ENCODE measurements at places on chromosomes 6 and 20. TPM values are rescaled to one million over a fixed set of nuclear protein-coding genes. Genes with fewer than 3 reads are reported as not detected.
A peak's percentile ranks its signal among the peaks of the same experiment; 100 is the strongest.

DNA sequence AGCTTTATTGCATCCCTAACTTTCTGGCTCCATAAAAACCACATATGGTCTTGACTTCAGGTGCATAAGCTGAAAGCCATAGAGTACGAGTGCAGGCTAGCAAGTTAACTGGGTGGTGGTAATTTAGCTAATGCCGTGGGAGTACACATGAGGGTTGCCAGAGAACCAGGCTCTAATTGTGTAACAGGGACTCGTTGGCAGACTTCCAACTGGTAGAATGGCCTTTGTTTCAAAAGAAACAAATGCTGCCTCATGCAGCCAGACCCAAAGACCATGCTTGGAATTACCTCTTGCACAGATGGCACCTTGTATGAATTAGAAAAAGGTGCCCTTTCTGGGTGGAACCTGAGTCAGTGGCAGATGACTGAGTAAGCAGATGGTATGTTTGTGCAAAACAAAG lies 73.2 kb downstream of the LY86 start:
- H3K4me1 ChIP-seq = peaks cover 7% of the 10 kb centered on the region
- DNase-seq = no peak
- H3K27ac ChIP-seq = no peak overlapping the region
- no peaks in the 10 kb centered on the region for H3K36me3 ChIP-seq
- H3K4me3 ChIP-seq = no peak overlapping the region
- H3K27me3 ChIP-seq = peaks cover 40% of the 10 kb centered on the region

GRCh38 chr6:43310624-43311023 lies 2.0 kb upstream of the CRIP3 start:
- no peaks in the 10 kb centered on the region for H3K27me3 ChIP-seq
- H3K4me3 ChIP-seq = no peak overlapping the region
- H3K36me3 ChIP-seq = no peaks in the 10 kb centered on the region
- peaks cover 19% of the 10 kb centered on the region for H3K4me1 ChIP-seq
- no peak overlapping the region for H3K27ac ChIP-seq

GRCh38 chr6:157056275-157056674 lies 267.0 kb downstream of the TMEM242 start:
- DNase-seq = no peak
- H3K36me3 ChIP-seq = no peaks in the 10 kb centered on the region
- peak overlapping the region; percentile 39 for H3K4me3 ChIP-seq
- H3K27ac ChIP-seq = peak overlapping the region; percentile 95

The SIRPG gene
- 47.5 TPM for total RNA-seq

DNA sequence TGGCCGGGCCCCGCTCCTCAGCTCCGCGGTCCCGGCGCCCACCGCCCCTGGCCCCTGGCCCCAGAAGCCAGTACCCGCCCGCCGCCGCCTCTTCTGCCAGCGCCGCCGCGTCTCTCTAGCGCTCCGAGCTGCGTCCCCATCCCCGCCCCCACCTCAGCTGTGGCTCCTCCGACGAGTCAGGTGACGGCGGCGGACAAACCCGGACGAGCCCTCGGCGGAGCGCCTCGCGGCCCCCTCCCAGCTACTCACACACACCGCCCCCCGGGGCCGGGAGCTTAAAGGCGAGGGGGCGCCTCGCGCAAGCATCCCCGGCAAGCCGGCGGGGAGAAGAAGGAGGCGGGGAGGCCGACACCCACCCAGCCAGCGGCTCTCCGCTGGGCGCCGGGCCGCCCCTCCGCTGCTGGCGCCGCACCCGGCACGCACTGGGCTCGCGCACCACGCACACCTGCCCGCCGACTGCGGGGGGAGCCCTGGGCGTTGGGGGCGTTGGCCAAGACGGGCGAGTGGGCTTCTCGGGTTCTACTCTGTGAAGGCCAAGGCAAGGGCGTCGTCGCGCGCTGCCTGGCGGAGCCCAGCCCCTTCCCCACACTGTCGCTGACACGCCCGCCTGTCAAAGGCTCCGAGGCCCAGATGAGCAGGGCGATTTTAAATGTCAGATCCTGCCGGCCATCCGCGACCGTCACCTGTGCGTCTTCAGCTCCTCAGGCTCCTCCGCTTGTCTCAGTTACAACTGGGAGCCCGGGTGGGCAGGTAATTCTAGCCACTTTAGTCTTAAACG lies at the start of gene SNAP91:
SNAP91 (minus strand) TSS at position 132 of the 778 bp plus-strand sequence. CDS start 1,174 bp downstream, outside the sequence.
- DNase-seq = no peak
- no peak within 1 kb of the TSS for H3K4me3 ChIP-seq
- no peak within 1 kb of the TSS for H3K27ac ChIP-seq
- H3K36me3 ChIP-seq = peaks cover 2% of the 10 kb centered on the region

All from T-helper 17 cell (primary cell).